ENCODE measurements at places on chromosomes 6 and 20.
A peak's percentile ranks its signal among the peaks of the same experiment; 100 is the strongest.

DNA sequence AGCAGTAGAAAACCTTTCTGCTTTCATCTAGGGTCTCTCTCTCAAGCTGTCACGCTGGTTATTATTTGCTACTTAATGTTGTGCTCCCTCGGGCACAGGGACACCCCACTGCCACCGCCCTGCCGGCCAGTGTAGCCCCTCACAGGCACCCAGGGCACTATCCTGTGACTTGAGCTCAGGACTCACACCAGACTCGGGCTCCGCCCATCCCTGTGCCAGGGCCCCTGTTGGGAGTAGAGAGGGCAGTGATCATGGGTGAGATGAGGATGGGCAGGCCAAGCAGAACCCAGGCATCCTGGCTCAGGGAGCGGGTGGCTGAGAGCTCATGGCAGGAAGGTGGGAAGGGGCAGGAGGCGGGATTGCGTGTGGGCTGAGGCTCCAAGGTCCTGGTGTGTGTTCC, 371.9 kb downstream of the ZFAND3 start:
- DNase-seq, result no peak

GRCh38 chr6:149923327-149923986, 536 bp upstream of the RAET1G start:
- DNase-seq, result no peak

- DNase-seq, result peak; percentile 78
Measured at GRCh38 chr6:43916924-43917877, 147.2 kb downstream of the VEGFA start.

- no peak for DNase-seq
Measured at GRCh38 chr6:36546308-36546919, 865 bp downstream of the STK38 start.

GRCh38 chr6:17839513-17840223, 132.9 kb upstream of the NUP153 start:
- DNase-seq, result no peak

DNA sequence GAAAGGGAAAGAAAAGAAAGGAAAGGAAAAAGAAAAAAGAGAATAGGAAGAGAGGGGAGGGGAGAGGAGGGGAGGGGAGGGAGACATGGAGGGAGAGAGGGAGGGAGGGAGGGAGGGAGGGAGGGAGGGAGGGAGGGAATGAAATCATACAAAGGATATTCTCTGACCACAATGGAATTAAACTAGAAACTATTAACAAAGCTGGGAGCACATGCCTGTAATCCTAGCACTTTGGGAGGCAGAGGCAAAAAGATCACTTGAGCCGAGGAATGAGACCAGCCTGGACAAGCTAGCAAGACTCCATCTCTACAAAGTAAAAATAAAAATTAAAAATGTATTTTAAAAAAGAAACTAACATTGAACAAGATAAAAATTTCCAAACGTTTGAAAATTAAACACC, 62.8 kb downstream of the ILRUN start:
- DNase-seq, result no peak

GRCh38 chr20:24785141-24786110, 163.6 kb upstream of the CST7 start:
- DNase-seq, result peak; percentile 39

DNA sequence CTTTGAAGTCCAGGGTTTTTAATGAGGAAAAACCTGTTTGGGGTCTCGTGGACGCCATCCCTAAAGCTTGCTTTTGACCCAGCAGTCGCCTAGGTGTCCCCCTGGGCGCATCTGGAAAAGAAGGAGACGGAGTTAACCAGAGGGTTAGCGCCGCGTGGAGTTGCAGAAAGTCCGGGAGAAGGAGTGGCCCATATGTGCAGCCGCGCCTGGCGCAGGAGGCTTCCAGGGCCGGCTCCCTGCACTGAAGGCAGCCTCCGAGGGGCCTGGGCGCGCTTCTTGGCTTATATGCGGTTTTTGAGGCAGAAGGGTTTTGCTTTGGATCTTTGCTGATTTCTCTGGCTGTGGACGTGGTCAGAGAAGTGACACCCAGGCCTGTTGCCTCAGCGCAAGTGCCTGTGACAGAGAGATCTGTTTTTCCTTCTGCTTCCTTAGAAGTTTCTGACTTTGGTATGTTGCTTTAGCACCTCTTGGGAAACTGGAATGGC, 987 bp downstream of the TMEM181 start:
- DNase-seq, result peak; percentile 46

All from MV-4-11 (cell line).